GM04503 (cell line): ENCODE measurements at places on chromosomes 4 and X.

GRCh38 chr4:181989071-181989470, 254.1 kb upstream of the TENM3 start:
- DNase-seq: no peak

DNA sequence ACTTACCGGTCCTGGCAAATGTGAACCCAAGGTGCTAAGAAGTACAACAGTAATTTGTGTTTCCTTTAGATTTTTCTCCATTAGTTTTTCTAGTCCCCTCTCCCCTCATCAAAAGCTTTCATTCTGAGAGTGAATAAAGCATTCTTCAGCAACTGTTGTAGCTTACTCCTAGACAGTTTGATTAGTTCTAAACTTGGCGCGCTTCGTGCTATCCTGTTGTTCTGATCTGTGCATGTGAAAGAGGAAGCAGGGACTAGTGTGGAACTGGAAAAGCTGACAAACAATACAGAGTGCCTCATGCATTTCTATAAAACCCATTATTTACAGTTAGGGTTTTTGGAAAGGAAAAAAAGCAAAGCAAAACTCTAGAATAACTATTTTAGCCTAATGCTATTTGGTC, 556.9 kb upstream of the SLIT2 start:
- DNase-seq: no peak

DNA sequence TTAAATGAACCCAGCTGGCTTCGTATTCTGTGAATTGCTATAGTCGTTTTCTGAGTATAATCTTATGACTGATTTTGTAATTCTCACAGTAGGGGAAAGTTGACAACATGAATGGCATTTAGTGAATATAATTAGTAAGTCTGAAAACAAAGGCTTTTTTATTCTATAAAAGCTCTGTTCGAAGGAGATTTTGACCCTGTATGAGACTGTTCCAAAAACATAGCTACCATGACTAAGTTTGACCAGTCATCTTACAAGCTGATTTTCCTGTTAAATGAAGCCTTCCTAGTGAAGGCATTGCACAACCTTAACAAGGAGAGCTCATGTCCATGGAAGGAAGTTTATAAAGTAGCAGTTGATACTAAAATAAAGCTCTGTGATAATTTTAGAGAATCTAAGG, 242.3 kb downstream of the RPA4 start:
- no peak for DNase-seq

DNA sequence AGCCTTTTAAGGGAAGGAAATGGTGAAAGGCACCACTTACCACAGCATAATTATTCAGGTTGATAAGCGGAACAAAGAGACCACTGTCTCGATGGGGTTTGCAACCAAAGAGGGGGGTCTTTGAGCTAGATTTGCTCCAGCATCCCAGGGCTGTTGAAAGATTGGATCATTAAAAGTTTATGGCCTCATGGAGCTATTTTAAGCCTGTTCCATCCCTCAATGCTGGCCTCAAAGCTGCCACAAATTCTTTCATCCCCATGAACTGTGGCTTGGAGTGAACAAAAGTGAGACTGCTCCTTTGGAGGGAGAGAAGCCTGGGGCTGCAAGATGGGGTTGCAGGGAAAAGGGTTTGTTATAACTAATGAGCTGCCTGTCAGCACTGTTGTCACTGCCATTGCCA, 209.8 kb downstream of the RTL9 start:
- no peak for DNase-seq

GRCh38 chr4:134243742-134244713, 42.4 kb upstream of the PABPC4L start:
- no peak for DNase-seq

DNA sequence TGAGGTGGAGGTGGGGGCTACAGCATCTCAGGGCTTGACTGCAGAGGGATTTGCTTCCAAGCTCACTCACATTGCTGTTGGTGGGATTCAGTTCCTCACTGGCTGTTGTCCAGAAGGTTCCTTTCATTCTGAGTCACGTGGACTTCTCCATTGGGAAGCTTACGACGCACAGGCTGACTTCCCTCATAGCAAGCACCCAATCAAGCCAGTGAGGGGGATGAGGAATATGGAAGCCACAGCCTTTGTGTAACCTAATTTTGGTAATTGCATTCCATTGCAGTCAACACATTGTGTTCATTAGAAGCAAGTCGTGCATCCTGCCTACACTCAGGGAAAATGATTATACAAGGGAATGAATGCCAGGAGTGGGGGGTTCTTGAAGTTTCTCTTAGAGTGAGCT, 32.7 kb upstream of the MXRA5 start:
- no peak for DNase-seq
